GM23338 (cell line): ENCODE measurements at places on chromosomes 3 and 15.
A peak's percentile ranks its signal among the peaks of the same experiment; 100 is the strongest.

DNA sequence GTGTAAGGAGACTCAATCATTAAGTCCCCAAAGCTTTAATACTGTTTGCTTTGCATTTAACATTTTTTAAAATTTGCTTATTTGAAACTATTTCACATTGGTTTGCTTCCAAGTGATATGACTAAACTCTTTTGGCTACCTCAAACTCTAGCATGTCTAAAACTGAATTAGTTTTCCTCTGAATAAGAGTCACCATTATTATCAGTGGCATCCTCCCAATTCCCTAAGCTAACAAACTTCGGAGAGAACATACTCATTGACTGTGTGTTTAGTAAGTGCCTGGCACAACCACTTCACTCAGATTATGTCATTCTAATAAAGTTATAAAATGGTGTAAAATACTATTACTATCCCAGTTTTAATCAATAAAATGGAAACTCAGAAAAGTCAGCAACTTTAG is 21.9 kb downstream of the ATOSA start:
- no peak for DNase-seq
- no peaks in the 10 kb centered on the region for H3K27me3 ChIP-seq
- no peak overlapping the region for H3K27ac ChIP-seq
- H3K36me3 ChIP-seq = no peaks in the 10 kb centered on the region
- no peaks in the 10 kb centered on the region for H3K4me1 ChIP-seq

- no peak overlapping the region for H3K27ac ChIP-seq
- no peaks in the 10 kb centered on the region for H3K4me1 ChIP-seq
- no peak overlapping the region for H3K4me3 ChIP-seq
- peaks cover 19% of the 10 kb centered on the region for H3K36me3 ChIP-seq
- DNase-seq = no peak
Measured at GRCh38 chr15:59203657-59204056, 3.0 kb upstream of the LDHAL6B start.

GRCh38 chr3:65342084-65342683 is 654.4 kb upstream of the ADAMTS9 start:
- H3K36me3 ChIP-seq = no peaks in the 10 kb centered on the region
- peaks cover 35% of the 10 kb centered on the region for H3K4me1 ChIP-seq
- H3K27me3 ChIP-seq = no peaks in the 10 kb centered on the region
- no peak overlapping the region for H3K27ac ChIP-seq

GRCh38 chr3:2372306-2372705 is 273.6 kb downstream of the CNTN4 start:
- no peaks in the 10 kb centered on the region for H3K36me3 ChIP-seq
- H3K4me1 ChIP-seq = no peaks in the 10 kb centered on the region
- no peak for DNase-seq
- no peak overlapping the region for H3K4me3 ChIP-seq
- H3K27me3 ChIP-seq = no peaks in the 10 kb centered on the region

DNA sequence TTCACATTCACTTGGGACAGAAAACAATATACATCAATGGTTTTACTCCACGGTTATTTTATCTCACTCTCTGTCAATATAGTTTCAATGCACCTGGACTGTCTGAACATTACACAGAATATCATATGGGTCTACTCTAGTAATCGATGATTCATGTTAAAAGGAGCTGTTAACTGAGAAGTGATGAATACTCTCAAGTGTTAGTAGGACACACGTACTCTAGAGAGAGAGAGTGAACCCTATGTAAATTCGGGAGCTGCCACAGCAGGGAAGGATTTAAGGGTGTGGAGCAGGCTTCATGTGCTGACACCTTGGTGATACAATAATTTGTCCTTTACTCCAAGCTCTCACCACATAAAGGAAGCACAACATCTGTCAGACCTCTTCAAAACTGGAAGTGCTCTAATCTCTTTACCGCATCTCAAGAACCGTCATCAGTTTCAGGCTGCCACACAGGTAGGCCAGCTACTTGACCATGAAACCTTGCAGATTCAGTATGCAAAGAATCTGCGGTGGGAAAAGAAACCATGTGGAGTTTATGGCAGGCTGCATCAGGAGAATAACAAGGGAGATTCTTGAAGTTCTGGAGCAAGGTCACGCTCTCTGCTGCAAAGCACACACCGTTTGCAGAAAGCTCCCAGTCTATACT is 199.2 kb upstream of the TMC3 start:
- H3K27me3 ChIP-seq = no peaks in the 10 kb centered on the region
- H3K36me3 ChIP-seq = no peaks in the 10 kb centered on the region
- 0 out of 2 replicates have a peak, but pooled peaks cover 3% of the 10 kb centered on the region for H3K4me1 ChIP-seq
- no peak overlapping the region for H3K27ac ChIP-seq

DNA sequence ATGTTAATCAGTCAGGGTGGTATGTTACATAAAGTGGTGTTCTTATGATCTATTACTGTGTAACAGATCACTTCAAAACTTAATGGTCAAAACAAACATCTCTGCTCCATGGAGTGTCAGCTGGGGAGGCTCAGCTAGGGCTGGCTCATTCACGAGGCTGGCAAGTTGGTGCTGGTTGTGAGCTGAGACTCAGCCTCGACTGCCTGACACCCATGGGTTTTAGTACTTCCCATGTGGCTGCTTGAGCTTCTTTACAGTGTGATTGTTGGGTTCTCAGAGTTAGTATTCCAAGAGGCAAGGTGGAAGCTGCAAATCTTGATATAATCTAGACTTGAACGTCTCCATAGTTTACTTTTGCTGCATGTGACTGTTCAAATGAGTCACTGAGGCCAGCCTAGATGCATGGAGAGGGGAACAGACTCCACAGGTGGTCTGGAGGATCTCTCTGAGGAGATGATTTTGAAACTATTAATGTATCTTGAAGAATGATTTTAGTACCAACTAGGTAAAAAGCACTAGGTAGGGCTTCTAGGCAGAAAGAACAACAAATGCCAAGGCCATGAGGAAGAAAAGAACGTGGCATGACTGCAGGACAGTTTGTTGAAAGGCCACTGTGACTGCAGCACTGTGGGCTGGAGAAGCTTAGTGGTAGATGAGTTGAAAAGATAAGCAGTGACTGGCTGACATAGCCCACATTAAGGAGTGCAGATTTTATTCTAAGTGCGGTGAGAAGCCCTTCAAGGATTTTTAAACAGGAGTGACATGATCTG is 281.1 kb upstream of the PROK2 start:
- H3K27me3 ChIP-seq = no peaks in the 10 kb centered on the region
- no peaks in the 10 kb centered on the region for H3K4me1 ChIP-seq
- no peak overlapping the region for H3K4me3 ChIP-seq
- DNase-seq = no peak
- no peak overlapping the region for H3K27ac ChIP-seq

DNA sequence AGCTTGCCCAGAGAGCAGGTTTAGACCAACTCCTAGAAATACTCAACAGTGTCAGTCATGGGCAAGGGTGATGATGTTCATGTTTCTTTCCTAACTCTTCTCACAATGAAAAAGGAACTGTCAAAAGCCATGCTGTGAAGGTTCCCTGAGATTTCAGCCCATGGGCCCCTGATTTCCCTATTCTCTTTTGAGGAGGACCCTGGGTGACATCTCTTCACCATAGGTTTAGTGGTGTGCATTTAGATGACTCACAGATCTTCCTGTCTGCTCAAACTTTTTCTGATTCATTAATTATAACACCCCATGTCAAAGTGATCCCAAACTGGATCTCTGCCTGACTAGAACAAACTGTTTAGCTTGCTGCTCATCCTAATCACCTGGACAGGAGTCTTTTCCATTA is 108.0 kb downstream of the BBX start:
- no peaks in the 10 kb centered on the region for H3K27me3 ChIP-seq
- H3K36me3 ChIP-seq = no peaks in the 10 kb centered on the region
- no peak overlapping the region for H3K27ac ChIP-seq
- no peak for DNase-seq
- peaks cover 22% of the 10 kb centered on the region for H3K4me1 ChIP-seq

DNA sequence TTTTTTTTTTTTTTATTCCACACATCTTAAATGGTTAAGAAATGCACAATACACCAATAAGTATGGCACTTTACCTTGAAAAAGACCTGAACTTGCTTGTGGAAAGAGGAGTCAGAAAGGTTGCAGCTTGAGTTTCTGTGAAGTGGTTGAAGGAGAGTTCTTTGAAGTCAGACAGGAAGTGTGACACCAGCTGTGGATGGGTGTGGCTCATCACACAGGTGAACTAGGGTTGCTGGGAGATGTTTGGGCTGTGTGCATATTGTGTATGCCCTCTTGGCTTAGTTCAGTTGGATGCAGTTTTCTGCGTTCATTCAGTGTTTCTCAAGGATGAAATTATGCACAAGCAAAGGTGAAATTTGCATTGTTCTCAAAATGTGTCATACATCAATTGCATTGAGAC is 6.3 kb downstream of the AEN start:
- no peaks in the 10 kb centered on the region for H3K27me3 ChIP-seq
- H3K36me3 ChIP-seq = peaks cover 64% of the 10 kb centered on the region
- H3K4me3 ChIP-seq = no peak overlapping the region
- peaks cover 37% of the 10 kb centered on the region for H3K4me1 ChIP-seq
- H3K27ac ChIP-seq = peak overlapping the region; percentile 69; the same call in 1 of the 2 replicates

- H3K4me1 ChIP-seq = no peaks in the 10 kb centered on the region
- H3K4me3 ChIP-seq = no peak overlapping the region
- no peaks in the 10 kb centered on the region for H3K36me3 ChIP-seq
- no peak for DNase-seq
- H3K27ac ChIP-seq = no peak overlapping the region
- no peaks in the 10 kb centered on the region for H3K27me3 ChIP-seq
Measured at GRCh38 chr15:62935300-62936081, 107.1 kb upstream of the TPM1 start.

GRCh38 chr15:81118361-81118760 is 15.7 kb upstream of the CFAP161 start:
- H3K4me1 ChIP-seq = peaks cover 7% of the 10 kb centered on the region
- DNase-seq = peak; percentile 46
- H3K36me3 ChIP-seq = no peaks in the 10 kb centered on the region
- H3K27ac ChIP-seq = no peak overlapping the region

DNA sequence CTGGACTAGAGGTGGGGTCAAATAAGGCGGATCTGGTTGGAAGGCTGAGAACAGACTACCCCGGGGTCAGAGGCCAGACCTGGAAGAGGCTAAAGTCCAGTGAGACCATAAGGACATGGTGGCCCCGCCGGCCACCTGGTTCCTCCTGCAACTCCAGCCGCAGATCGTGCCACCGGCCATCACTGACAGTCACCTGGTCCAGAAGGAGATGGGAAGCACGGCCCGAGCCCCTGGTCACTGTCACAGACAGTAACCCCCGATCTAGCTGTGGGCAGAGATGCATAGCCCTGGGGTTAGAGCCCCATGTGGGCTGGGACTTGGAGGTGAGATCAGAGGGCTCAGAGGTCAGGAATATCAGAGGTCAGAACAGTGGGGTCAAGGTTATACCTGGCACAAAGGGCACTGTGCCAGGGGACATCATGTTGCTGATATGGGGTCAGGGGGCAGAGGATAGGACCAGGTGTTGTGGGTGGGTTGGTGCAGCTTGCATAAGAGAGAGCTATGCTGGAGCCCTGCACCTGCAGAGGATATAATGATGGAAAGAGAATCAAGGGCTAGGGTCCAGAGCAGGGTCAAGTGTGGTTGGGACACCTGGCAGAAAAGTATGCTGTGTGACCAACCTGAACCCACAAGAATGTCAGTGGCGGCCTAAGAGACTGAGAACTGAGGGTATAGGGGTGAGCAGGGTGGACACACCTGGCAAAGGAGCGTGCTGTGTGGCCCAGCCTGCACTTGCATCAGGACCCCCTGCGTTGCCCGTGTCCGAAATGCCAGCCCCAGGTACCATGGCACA is 9.6 kb downstream of the CELSR3 start:
- peaks cover 3% of the 10 kb centered on the region; the same call in 1 of the 2 replicates for H3K4me1 ChIP-seq
- H3K36me3 ChIP-seq = no peaks in the 10 kb centered on the region
- no peak overlapping the region for H3K4me3 ChIP-seq
- no peak overlapping the region for H3K27ac ChIP-seq

DNA sequence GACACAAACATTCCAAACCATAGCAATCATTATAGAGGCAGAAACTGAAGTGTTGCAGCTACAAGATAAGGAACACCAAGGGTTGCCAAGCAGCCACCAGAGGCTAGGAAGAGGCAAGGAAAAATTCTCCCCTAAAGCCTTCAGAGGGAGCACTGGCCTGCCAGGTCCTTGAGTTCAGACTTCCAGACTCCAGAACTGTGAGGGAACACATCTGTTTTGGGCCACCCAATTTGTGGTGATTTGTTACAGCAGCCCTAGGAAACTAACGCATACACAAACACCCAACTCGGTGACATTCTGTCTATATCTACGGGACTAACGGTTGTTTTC is 54.6 kb downstream of the MB21D2 start:
- no peak overlapping the region for H3K27ac ChIP-seq
- peaks cover 53% of the 10 kb centered on the region for H3K4me1 ChIP-seq
- no peak for DNase-seq
- H3K36me3 ChIP-seq = no peaks in the 10 kb centered on the region
- no peak overlapping the region for H3K4me3 ChIP-seq
- no peaks in the 10 kb centered on the region for H3K27me3 ChIP-seq

DNA sequence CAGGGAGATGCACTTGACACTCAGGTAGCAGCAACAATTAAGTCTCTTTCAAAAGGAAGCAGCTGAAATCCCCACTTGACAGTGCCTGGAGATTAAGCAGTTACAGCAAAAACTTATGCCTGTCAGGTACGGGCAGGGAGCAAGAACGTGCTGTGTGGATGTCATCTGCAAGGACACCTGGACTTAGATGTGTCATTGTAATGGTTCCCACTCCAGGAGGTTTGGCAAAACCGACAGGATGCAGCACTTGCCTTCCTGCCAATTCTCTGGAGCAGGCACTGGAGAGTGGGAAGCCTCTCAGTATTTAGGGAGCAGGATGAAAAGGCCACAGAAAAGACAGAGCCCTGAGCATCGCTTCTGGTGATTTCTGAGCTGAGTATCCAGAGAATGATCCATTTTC is 292.4 kb downstream of the PDCD6IP start:
- no peak overlapping the region for H3K27ac ChIP-seq
- no peak overlapping the region for H3K4me3 ChIP-seq
- peaks cover 3% of the 10 kb centered on the region for H3K36me3 ChIP-seq
- no peaks in the 10 kb centered on the region for H3K4me1 ChIP-seq
- DNase-seq = no peak

DNA sequence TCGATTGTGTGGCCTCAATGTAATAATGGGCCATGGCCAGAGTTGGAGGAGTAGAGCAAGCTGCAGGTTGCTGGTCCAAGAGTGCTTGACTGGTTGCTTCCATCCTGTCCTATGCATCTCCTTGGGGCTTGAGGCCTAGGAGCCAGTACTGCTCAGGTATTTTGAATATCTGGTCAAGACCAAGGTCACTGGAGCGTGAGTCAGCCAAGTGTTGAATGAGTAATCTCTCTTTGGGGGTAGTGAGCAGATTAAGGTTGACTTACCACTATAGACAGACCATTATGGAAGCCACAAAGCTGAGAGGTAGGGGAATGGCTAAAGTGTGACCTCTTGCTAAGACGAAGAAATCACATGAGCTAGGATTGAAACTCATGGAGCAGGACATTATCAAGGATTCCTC is 9.4 kb upstream of the PARP6 start:
- H3K27me3 ChIP-seq = no peaks in the 10 kb centered on the region
- DNase-seq = no peak
